ENCODE measurements at places on chromosomes 4 and X. TPM values are rescaled to one million over a fixed set of nuclear protein-coding genes. Genes with fewer than 3 reads are reported as not detected.
A peak's percentile ranks its signal among the peaks of the same experiment; 100 is the strongest.

CPE gene
- total RNA-seq = 242 TPM

FAM9C gene
- 0.05 TPM for total RNA-seq

GRCh38 chr4:2793586-2794485, 951 bp downstream of the SH3BP2 start:
- no peak for DNase-seq

STK32B gene
- 12.1 TPM for total RNA-seq

DNA sequence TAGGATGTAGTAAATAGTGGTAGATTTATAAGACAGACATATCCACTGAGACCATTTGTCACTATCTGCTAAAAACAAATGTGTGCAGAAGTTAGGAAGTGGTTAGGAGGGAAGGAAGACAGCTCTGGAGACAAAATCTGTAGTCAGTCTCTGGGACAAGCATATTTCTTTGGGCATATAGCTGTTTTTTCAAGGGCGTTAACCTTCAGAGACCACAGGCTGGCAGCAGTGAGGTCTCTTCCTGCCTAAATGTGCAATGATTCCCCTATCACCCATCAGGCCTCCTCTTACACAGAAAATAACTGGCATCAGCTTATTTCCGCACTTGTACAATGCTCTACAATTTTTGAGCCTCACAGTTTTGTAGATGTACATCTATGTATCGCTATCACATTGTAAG, 6.5 kb downstream of the TMEM150C start:
- DNase-seq = no peak

GRCh38 chr4:126869967-126870366, 762.8 kb upstream of the INTU start:
- no peak for DNase-seq

DNA sequence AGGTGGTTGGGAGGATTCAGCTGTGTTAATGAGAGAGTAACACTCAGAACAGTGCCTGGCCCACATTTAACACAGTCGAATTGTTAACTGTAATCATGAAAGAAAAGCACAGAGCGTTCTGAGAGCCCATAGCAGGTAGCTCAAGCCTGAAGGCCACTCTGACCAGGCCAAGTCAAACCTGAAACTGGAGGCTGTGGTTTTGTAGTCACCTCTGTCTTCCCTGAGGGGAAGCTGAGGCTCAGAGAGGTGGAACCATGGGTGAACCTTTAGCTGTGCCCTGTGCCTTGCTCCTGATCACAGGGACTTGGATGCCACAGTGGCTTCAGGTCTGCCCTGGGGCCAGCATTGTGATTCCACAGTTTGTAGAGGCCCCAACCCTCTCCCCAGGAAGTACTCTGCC, 16.6 kb upstream of the UBA1 start:
- no peak for DNase-seq

DNA sequence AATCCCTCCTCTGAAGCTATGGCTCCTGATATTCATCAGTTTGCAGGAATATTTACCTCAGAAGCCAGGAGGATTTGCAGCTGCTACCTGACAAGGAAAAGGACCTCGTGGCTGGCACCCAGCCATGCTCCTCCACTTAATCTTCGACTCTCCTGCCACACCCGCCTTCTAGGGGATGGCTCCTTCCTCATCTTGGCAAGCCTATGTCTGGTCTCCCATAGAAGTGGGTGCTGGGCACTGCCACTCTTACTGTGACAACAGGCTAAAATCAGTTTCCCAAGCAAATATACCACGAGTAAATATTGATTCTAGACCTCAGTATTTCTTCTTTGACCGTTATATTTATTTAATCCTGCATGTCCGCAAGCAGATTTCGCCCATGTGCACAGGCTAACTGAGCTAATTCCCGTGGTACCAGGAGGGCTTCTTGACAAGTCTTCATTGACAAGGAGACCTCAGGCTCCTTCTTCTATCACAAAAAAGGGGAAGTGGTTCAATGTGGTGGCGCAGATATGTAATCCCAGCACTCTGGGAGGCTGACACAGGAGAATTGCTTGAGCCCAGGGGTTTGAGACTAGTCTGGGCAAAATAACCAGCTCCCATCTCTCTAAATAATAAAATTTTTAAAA, 52.6 kb upstream of the DCTD start:
- DNase-seq = no peak

- no peak for DNase-seq
Observed at GRCh38 chr4:136281889-136282288, 1250.4 kb downstream of the PCDH18 start.

DNA sequence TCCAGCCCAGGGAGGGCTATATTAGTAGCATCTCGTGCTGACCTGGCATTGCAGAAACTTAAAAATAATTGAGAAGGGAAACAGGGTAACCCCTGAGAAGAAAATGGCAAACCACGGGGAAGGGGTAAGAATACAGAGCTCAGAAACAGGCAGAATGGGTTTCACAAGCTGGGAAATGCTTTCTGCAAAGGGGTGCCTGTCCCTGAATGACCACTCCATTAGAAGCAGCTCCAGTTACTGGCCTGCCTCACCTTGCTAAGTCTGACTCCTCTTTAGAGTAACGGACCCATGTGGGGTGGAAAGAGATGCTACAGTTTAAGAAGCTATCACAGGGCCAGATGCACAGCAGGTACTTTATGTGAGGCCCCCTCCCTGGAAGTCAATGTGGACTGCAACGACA, 2.5 kb downstream of the WDR1 start:
- no peak for DNase-seq

DNA sequence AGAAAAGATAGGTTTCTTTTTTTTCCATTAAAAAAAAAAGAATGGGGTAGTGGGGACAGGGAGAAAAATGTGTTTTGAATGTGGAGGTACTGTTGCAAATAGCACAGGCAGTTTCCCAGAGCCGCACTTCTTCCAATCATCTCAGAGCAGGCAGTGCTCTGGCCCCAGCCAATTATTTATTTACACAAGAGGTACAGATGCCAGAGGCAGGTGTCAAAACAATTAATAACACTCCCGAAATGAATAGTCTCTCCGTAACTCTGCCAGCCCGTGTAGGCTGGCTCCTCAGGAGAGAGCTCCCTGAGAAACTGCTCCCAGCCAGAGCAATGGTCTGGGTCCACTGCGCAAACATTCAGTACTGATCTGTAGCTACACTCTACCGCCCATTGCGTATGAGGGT, 130.8 kb upstream of the IL1RAPL2 start:
- DNase-seq = no peak

- DNase-seq = no peak
Observed at GRCh38 chr4:8473198-8473919, 32.8 kb downstream of the TRMT44 start.

DIPK2B gene
- total RNA-seq = 18.3 TPM

TEC gene
- total RNA-seq = 2.6 TPM

- no peak for DNase-seq
Observed at GRCh38 chr4:98653890-98654867, 4.2 kb downstream of the TSPAN5 start.

DNA sequence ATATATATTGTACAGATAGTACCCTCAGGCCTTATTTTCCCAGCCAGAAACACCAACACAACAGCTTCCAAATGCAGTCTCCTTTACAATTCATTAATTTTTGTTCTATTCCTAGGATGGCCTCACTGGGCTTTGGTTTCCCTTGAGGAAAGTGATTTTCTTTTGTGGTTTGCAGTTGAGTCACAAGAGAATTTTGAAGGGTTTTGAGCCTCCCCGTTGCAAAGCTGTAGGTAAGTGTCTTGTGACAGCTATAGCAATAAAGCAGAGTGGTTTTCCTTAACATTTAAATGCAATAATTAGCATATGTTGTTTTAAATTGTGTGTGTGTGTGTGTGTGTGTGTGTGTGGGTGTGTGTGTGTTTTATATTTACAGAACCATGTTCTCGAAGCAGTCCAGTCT, 54.1 kb upstream of the WDR17 start:
- DNase-seq = no peak

DNA sequence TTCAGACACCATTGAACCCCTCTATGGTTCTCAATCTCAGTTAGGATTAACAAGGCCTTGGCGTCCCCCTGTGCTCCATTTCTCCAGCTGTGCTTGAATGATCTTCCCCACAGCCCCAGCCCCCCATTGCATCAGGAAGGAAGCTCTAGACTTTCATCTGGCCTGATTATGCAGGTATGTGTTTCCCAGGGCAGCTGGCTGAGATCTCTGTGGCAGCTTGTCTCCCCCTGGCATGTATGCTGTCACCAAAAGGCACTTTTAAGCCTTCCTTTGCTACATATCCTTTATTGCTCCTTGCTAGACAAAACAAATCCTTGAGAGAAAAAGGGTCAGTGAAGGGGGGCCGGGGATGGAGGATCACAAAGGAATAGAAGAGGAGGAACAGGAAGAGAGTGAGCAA, 1056.0 kb upstream of the SLIT2 start:
- DNase-seq = no peak

DNA sequence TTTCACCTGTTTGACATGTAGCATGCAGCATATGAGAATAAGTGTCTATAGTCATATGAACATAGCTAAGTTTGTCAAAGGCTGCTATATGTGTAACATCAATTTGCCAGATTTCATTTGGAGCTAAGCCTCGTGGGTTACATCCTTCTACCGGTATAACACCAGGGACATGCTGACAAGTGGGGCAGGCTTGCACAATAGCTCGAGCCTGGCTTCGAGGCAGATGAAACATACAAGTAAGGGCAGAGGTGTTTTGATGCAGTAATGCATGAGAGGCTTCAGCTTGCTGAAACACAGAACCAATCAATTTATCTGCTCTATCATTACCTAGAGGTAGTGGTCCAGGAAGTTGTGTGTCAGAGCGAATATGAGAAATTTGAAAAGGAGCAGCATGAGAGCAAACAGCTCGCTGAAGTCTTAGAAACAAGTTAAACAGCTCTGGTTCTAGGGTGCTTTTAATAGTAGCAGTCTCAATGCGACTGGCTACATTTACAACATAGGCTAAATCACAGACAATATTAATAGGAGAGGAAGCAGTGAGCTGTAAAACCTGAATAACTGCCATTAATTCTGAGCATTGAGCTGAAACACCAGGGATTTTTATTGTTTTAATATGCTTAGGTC, 14.9 kb upstream of the UGDH start:
- DNase-seq = no peak

TACC3 gene
- 8.9 TPM for total RNA-seq

GRCh38 chr4:73299548-73300280, 41.1 kb upstream of the ANKRD17 start:
- no peak for DNase-seq

CYTL1 gene
- 24.2 TPM for total RNA-seq

- DNase-seq = no peak
Observed at GRCh38 chr4:140004549-140004895, 149.5 kb downstream of the MAML3 start.

- DNase-seq = no peak
Observed at GRCh38 chrX:102491766-102492165, 20.2 kb upstream of the TCP11X2 start.

GRCh38 chr4:28310926-28311325, 1450.3 kb downstream of the STIM2 start:
- DNase-seq = no peak

DNA sequence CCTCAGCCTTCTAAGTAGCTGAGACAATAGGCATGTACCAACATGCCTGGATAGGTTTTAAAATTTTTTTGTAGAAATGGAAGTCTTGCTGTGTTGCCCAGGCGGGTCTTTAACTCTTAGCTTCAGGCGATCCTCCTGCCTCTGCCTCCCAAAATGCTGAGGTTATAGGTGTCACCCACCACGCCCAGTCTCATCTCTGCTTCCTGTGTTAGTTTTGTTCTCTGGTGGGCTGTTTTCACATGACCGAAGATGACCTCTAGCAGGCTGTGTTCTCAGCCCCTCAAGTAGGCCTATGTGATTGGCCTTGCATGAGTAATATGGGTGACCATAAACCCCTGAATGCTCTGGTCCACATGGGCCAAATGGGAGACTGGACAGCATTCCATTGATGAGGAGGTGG, 56.8 kb upstream of the MSANTD1 start:
- DNase-seq = no peak

DNA sequence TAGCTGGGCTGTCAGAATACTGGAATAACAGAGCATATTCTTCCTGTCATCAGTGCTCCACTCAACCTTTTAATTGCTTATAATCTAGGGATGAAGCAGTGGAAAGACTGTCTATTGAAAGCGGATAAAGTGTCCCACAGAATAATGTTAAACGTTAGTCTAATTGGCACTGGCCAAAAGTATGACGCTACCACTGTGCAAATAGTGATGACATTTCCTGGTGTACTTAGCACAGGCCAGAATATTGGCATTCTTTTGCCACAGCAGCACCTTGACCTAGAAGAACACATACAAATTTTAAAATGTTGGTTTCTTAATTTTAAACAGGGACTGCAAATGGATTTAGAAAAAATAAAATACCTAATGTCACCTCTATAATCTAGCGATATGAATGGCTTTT, 635.2 kb upstream of the SPANXN1 start:
- DNase-seq = no peak

- DNase-seq = no peak
Observed at GRCh38 chr4:163495900-163496299, 1.4 kb downstream of the TMA16 start.

- DNase-seq = no peak
Observed at GRCh38 chr4:19579608-19580007, 672.1 kb upstream of the SLIT2 start.

OTOP1 gene
- total RNA-seq = not detected

CXXC4 gene
- 5.1 TPM for total RNA-seq

DNA sequence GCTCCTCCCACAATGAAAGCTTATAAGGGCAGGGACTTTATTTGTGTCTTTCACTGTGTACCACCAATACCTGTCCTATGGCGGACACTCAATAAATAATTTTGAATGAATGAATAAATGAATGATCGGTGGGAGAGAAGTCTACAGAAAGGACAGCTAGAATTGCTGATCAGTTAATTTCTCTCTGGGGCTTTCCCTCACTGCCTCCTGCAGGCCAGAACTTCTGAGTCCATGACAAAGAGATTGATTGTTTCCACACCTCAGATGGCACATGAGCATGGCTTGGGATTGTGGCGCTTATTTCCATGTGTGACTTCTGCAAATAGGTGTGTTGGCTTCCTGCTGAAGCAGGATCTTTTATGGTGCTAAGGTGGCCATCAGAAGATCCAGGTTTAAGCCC, 6.3 kb downstream of the FAM47E start:
- DNase-seq = no peak

ZMAT1 gene
- 7.2 TPM for total RNA-seq

DNA sequence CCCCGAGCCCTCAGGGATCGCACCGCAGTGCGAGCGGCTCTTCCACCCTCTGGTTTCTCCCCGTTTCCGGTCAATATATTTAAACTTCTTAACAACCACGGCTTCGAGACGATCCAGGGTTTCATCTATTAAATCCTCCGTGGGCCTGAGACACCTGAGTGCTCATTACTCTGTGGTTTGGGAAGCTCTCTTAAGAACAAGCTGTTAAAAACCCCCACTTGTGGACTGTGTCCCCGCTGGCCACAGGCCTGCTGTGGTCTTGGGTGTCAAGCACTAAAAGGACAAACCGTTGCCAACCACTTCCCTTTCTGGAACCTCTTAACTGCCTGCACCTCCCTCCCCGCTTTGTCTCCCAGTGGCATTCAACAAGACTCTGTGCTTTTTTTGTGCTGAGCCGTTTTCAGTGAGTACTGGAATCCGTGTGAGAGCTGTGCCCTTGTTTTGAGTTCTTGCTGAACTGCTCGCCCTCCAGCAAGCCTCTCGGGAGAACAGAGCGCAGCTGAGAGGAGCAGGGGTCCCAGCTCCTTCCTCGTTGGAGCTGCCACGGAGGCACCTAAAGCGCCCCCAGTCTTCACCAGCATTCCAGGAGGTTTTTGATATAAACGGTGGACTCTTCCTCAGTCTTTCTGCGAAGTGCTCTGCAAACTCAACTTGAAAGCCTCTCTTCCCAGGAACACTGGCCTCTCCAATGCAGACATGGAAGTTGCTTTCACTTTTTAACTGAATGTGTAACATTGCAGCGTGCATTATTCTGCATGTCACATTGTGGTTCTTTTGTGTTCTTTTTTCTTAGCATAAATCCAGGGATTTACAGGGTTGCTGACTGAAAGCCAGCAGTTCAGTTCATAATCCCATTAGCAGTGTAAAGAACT, 691 bp upstream of the IGFBP7 start:
- DNase-seq = peak; percentile 54

CENPU gene
- total RNA-seq = 24.8 TPM

MAGEA2B gene
- not detected for total RNA-seq

All from urinary bladder (tissue), 4 donors.